GM12891 (cell line): ENCODE measurements at places on chromosomes 2 and 18.

GRCh38 chr2:226905718-226906117 lies 69.9 kb downstream of the RHBDD1 start:
- no peak for DNase-seq

DNA sequence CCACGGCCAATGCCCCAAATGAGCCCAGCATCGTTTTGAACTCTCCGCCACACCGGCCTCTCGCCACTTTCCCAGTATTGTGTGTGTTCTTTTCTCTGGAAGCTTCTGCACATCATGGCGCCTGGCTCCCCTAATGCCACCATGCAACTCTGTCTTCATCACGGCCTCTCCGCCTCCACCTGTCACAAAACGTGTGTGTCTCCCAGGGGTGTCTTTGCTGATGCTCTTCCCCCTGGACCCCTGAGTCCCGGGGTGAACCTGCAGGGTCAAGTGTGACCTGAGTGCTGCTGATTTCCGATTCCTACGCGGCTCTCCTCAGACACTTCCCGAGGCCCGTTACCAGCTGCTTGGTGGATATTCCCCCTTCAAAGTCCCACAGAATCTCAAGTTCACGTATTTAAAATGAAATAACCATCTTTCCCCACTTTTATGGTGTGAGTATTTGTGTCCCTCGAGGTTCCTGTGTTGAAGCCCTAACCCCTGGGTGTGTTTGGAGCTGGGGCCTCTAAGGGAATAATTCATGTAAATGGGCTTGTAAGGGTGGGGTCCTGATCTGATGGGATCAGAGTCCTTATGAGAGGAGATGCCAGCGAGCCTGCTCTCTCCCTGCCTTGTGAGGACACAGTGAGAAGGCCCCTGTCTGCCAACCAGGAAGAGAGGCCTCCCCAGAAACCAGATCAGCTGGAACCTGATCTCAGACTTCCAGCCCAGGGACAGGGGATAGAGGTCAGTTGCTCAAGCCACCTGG lies 87.5 kb upstream of the PXDN start:
- no peak for DNase-seq

- DNase-seq, result no peak
Observed at GRCh38 chr2:224925061-224925809, 117.0 kb downstream of the DOCK10 start.

- no peak for DNase-seq
Observed at GRCh38 chr2:29052807-29053206, 21.5 kb downstream of the PCARE start.

- no peak for DNase-seq
Observed at GRCh38 chr2:136124805-136125204, 6.9 kb upstream of the CXCR4 start.

DNA sequence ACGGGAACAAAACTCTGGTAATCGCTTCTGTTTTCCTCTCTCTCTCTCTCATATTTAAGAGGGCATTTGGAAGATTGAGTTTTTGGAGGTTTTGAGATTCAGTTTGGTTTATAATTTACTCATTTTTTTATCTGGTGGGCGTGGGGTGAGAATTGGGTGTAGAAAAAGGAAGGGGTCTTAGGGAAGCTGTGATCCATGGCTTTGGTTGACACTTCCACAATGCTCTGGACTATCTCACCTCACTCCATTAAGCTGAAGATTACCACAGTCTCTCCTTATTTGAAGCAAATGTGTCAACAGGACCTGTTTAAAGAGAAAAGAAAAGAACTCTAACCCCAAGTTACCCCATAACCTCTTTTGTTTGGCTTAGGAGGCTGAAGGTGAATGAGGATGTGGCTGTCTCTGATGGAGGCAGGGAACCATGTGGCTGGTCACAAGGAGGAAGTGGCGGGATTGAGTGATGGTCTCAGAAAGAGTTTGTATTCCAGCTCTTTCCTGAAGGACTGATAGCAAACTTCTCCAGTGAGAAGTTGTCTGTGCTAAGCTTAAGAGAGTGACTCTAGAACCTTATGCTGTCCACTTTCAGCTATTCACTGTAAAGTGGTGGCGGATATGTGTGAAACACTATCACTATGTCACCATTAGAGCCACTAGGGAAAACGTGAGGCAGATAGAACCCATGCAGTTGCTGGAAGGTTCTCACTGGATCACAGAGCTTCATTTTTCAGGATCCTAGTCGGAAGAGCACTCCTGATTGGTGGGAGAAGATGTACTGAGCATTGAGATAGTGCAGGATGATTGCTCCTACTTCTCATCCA lies 934 bp downstream of the ZNF804A start:
- DNase-seq, result no peak

GRCh38 chr2:24576617-24577016 lies 85.6 kb downstream of the NCOA1 start:
- DNase-seq, result no peak

DNA sequence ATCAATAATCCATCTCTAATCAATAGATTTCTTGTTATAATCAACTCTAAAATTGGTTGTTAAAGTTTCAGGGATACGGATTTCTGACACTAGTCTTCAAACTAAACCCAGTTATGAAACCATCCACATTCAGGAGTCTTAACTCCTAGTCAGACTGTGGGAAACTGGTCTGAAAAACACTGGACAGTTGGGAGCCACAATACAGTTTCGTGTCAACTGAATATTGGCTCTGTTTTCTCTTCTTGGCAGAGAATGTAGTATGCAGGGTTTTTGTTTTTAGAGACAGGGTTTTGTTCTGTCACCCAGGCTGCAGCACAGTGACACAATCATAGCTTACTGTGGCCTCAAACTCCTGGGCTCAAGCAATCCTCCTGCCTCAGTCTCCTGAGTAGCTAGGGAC lies 123.1 kb downstream of the RTTN start:
- DNase-seq, result no peak

- no peak for DNase-seq
Observed at GRCh38 chr2:79971807-79972206, 332.7 kb downstream of the LRRTM1 start.

DNA sequence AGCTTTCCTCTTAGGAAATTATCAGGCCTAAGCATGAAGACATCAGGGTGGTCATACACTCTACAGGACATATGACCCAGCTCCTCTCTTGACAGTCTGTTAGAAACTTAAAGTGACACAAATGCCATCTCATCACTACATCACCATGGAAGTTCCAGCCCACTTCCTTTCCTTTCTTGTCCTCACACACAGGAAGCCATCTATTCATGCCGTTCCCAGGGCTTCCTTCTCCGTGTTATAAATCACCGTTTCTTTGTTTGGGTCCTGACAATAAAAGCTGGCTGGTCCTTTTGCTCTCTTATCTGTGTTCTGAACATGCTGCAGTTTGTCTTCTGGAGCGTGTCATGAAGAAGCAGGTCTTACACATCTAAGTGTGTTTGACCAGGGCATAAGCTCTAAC lies 692.1 kb upstream of the CELF4 start:
- no peak for DNase-seq

GRCh38 chr2:42906111-42906556 lies 113.8 kb upstream of the HAAO start:
- no peak for DNase-seq

- no peak for DNase-seq
Observed at GRCh38 chr2:5285872-5286769, 406.1 kb upstream of the SOX11 start.

DNA sequence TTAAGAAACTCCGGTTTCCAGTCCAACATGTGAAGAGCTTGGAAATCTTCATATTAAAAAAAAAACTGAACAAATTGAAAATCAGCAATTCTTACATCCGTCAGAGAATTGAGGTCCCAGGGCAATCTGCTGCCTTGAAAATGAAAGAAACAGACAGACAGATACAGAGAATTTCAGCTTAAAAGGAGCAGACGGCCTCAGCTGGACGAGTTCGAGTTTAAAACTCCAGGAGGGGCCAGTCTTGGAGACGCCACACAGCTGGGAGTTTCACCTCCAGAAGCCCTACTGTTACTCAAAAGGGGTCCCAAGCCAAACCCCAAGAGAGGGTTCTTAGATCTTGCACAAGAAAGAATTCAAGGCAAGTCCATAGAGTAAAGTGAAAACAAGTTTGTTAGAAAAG lies 226.5 kb upstream of the ARL4C start:
- no peak for DNase-seq

GRCh38 chr2:136727973-136728699 lies 37.2 kb upstream of the THSD7B start:
- no peak for DNase-seq

- no peak for DNase-seq
Observed at GRCh38 chr2:63891488-63892030, 49.9 kb downstream of the UGP2 start.

GRCh38 chr2:190637903-190638618 lies 10.8 kb upstream of the NAB1 start:
- DNase-seq, result no peak

DNA sequence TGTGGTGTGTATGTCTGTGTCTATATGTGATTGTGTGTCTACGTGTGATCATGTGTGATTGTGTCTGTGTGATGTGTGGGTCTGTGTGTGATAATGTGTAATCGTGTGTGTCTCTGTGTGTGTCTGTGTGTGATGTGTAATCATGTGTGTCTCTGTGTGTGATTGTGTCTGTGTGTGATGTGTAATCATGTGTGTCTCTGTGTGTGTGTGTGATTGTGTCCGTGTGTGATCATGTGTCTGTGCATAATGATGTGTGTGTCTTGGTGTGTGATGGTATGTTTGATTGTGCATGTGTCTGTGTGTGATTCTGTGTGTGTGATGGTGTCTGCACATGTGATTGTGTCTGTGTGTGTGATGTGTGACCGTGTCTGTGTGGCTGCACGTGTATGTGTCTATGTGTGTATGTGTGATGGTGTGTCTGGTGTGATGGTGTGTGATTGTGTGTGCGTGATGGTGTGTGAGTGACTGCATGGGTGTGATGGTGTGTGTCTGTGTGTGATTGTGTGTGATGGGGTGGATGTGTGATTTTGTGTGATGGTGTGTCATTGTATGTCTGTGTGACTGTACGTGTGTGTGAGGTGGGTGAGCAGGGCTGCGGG lies 78.9 kb downstream of the RTP5 start:
- DNase-seq, result no peak

DNA sequence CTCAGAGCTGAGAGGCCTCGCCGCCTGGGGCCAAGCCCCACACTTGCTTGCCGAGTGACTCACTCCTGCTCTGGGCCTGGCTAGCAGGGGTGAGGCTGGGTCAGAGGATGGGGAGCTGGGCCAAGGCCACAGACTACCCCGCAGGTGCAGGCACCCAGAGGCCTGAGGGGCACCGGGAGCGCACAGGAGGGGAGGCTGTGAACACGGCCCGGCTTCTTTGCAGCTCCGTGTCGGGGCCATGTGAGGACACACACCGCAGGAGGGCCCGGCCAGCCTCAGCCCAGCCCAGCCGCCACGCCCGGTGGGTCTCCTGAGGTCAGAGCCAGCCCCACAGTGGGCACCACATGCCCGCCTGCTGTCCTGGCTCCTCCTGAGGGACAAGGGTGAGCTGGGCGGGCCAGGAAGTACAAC lies 8.4 kb downstream of the GPC1 start:
- DNase-seq, result no peak

- no peak for DNase-seq
Observed at GRCh38 chr18:4412286-4412685, 42.8 kb downstream of the DLGAP1 start.

- no peak for DNase-seq
Observed at GRCh38 chr2:157420771-157421323, 23.0 kb downstream of the CYTIP start.

GRCh38 chr2:140998577-140998976 lies 1132.2 kb downstream of the LRP1B start:
- DNase-seq, result no peak

DNA sequence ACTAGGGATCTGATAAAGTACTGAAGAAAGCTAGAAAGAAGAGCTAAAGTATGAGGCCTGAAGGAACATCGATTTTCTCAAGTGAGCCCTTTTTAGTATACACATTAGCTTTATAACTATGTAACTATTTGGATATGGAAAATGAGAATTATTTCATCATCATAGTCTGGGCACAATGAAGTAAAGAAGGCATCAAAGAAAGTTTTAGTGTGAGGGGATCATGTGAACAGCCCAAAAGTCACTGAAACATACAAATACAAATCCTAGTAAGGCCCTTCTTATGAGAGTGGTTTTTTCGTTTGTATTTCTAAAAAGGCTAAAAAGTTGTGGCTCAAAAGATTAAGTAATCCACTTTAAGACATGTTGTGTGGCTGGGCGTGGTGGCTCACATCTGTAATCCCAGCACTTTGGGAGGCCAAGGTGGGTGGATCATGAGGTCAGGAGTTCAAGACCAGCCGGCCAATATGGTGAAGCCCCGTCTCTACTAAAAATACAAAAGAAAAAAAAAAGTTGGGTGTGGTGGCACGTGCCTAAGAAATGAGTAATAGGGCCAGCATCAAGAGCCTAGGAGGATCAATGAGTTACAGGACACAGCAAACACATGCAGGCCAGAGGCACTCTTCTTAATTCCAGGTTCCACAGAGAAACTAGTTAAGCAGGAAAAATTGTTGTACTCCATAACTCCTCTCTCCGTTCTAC lies 61.9 kb downstream of the PUM2 start:
- no peak for DNase-seq

- DNase-seq, result no peak
Observed at GRCh38 chr2:3463186-3463835, 56.0 kb downstream of the ADI1 start.

DNA sequence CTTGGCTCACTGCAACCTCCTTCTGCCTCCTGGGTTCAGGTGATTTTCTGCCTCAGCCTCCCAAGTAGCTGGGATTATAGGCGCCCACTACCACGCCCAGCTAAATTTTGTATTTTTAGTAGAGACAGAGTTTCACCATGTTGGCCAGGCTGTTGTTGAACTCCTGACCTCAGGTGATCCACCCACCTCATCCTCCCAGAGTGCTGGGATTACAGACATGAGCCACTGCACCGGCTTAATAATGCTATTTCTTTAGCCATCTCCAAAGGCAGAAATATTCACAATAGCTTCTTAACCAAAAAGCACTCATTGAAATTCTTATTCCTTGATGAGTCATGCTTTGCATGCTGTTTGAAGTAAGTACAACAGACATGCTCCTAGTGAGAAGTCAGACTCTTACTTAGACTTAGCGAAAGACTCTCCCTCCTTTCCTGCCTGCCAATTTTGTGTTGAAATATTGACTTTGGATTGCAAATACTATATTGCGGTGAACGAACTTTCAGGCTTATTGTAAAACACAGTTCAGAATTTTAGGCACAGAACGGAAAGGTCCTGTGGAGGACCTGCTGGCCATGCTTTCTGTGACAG lies 4.4 kb downstream of the ACTR3 start:
- DNase-seq, result no peak

GRCh38 chr2:133988316-133988891 lies 265.5 kb upstream of the MGAT5 start:
- DNase-seq, result no peak

- no peak for DNase-seq
Observed at GRCh38 chr2:29267720-29268119, 152.5 kb downstream of the CLIP4 start.

- DNase-seq, result no peak
Observed at GRCh38 chr2:649426-650342, 27.5 kb downstream of the TMEM18 start.

- no peak for DNase-seq
Observed at GRCh38 chr2:66269166-66269565, 165.8 kb upstream of the MEIS1 start.

- DNase-seq, result no peak
Observed at GRCh38 chr2:233130024-233130423, 69.9 kb downstream of the INPP5D start.
